ENCODE measurements at places on chromosomes 12 and 14.

GRCh38 chr14:22047115-22047514 is 373.5 kb upstream of the OR4E1 start:
- DNase-seq, result no peak

- no peak for DNase-seq
Measured at GRCh38 chr12:6083601-6084000, 40.9 kb downstream of the VWF start.

DNA sequence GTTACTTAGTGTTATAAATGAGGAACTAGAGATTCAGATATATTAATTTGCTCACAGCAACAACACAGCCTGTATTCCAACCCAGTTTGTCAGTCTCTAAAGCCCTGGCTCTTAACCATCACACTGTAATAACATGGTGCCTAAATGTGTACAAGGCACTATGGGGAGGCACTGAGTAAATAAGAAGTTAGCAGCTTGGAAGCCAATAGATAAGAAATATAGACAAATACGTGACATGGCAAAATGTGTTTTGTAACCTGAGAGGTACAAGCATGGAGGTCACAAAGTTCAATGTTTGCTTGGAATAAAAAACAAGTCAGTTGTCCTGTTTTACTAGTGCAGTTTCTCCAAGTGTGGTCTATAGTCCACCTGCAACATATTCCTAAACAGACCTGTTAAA is 16.3 kb upstream of the SLCO1A2 start:
- DNase-seq, result no peak

- DNase-seq, result no peak
Measured at GRCh38 chr12:63206909-63207308, 55.9 kb upstream of the AVPR1A start.

GRCh38 chr12:67042697-67043131 is 226.4 kb upstream of the CAND1 start:
- no peak for DNase-seq

DNA sequence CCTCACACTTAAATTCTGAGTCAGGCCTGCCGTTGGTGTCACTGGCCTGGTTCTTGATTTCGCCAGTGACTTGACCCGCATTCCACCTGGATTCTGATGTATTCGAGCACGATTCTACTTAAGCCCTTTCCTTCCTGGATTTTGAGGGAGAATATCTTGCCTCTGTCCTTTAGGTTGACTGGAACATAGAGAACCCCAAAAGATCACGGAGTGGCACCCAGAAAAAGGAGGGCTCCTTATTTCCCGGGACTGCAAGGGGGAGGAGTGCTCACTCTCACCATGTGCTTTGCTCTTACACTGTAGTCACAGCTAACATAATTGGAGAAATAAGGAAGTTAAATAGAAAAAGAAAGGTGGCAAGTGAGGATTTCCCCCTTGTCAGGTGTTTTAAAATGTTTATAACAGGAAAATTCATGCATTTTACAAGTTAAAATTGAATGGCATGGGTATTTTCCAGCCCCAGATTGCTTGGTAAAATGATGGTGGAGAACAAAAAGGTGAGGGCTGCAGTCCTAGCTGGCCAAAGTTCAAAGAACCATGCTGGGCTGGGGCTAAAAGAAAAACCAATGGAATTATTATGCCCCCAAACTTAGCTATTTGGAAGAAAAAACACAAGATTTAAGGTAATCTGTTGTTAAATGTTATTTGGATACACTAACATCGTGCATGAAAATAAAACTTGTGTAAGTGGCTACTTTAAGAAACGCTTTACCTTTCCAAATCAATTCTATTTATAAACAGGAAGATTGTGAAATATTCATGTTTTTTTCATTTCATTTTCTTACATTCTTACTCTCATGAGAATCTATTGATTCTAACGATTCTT is 8.9 kb downstream of the FOXA1 start:
- DNase-seq, result no peak

DNA sequence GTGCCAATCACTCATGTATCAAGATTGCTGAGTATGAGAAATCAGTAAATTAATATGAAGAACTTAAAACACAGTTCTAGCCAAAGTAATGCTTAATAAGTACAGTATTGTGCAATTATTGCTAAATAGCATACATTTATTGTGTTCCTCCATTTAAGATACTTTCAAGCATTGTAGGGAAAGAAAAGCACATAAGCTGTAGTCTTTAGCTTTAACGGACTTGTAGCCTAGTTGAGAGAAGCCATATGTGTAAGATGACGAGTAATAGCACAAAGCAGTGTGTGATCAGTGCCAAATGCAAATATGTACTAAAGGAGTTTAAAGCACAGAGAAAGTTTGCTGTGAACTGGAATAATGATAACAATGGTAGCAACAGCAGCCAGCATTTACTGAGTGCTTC is 38.1 kb downstream of the ETV6 start:
- no peak for DNase-seq

DNA sequence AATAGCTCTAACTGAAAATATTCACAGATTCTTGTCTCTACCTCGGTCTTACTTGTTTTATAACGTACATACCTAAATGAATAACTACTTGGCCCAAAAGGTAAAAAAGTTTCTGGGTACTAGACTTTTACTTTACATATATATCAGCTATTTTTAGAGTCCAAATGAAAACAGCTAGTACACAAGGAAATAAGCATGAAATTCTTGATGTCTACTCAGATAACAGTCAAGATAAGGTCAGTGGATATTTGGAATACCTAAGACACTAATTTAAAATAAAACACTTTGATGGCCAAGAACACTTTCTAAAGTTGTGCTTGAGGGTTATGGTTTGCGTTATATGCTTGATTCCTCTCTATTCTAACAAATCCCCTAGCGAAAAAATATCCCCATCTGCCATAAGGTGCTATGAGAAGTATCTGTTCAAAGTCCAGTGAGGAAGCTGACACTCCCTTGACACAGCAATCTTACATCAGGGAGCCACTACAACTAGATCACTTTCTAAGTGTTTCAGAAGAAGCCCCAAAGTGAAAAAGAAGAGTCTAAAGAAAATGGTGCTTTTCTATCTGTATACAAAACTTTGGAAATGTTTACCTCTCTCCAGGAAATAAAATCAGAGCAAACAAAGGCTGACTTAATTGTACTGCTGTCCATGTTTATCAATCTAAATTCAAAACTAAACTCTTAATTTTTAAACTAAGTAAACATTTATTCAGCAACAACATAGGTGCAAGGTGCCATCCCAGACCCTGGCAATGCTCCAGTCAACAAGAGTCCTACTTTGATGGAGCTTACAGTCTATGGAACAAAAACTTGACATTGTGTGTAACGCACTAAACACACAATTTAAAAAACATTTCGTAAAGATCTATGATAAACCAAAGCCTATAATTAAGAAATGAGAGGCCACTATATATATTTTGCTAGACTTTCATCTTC is 11.7 kb downstream of the PTPN21 start:
- no peak for DNase-seq

GRCh38 chr14:91300957-91301356 is 56.5 kb upstream of the GPR68 start:
- no peak for DNase-seq

DNA sequence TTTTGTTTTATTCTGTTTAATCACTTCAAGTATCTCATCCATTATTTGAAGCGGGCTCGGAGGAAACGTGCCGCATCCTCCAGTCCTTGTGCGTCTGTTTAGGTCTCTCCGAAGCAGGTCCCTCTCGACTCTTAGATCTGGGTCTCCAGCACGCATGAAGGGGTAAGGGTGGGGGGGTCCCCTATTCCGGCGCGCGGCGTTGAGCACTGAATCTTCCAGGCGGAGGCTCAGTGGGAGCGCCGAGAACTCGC is 311 bp upstream of the LGR5 start:
- DNase-seq, result no peak

- no peak for DNase-seq
Measured at GRCh38 chr12:76340680-76341435, 7.4 kb downstream of the BBS10 start.

DNA sequence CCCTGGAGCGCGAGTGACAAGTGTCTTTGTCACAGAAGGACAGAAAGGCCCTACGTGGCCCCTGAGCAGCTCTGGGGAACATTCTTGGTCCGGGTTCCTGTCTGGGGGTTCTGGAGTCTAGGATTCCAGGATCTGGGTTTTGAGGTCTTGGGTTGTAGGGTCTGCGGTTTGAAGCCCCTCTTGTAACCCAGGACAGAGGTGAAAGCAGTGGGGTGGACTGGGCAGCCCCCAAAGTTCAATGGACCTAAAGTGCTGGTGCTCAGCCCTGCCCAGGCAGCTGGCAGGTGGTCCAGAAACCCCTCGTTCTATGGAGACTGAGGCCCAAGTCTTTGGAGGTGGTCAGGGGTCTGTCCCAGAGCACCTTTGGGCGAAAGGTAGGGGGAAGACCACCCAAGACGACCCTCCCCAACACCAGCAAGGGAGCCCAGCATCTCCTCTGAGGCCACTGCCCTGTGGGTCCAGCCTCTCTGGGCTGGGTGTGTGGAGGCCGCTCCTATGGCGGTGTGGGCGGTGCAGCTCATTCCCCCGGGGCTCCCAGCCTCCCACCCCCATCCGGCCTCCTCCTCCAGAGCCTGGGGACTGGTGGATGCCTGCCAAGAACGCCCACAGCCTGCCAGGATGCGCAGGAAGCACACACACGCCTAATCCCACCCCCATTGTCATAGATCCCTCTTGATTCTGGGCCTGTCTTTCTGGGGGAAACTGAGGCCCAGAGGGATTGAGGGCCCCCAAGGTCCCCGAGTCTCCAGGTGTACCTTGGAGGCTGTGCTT is 30.2 kb upstream of the ANKRD9 start:
- DNase-seq, result no peak

GRCh38 chr12:21500786-21501257 is 613 bp downstream of the RECQL start:
- DNase-seq, result no peak

DNA sequence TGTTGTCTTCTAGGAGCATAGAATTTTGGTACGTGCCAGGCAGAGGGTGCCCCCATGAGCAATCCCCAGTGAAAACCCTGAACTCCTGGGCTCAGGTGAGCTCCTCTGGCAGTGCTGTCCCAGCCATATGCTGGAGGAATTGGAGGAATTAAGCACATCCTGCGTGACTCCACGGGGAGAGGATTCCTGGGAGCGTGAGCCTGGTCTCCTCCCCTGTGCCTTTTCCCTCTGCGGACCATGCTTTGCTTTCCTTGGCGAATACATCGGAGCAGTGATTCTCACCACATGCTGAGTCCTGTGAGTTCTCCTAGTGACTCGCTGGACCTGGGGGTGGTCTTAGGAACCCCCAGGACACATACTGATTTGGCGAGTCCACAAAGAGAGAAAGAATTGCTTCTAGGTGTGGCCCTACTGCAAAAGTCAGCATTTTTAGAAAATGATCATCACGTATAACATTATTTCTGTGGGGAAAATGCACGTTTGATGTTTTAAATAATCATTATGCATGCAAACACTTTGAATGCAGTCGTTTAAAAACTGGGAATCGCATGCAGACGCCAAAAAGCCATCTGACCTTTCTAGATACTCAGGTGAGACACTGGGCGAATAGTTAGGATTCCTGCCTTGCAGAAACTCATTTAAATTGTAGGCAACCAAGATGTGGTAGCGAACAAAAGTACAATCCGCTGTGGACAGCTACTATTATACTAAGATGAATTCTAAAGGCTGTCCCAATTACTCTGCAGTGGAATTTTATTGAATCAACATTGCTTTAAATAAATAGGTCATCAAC is 370.9 kb downstream of the TMEM132D start:
- no peak for DNase-seq
